ENCODE measurements at places on chromosomes 11 and 22.

- DNase-seq = no peak
Measured at GRCh38 chr22:48488149-48488551, 1339.5 kb downstream of the BRD1 start.

GRCh38 chr11:14184028-14184940, 174.7 kb downstream of the RRAS2 start:
- no peak for DNase-seq

DNA sequence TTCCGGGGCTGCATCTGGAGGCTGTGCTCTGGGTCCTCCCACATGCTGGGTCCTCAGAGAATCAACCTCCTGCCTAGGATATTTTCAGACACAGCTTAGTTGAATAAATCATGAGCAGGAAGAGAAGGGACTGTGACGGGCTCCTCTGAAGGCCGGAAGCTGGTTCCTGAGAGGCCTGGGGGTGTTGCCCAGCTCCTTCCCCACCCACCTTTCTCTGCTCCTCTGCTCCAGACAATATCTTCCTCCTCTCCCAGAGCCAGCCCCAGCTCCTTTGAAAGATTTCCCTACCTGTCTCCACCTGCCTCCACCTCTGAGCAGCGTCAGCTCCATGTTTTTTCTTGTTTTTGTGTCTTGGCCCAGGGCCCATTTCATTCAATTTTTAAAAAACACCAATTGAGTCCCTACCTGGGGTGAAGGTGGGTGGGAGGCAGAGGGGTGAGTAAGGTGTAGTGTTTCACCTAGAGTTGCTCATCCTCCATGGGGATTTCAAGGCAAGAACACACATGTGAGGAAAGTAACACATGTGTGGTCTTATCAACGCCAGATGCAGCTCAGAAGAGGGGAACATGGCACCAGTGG, 24.8 kb upstream of the THY1 start:
- no peak for DNase-seq

- no peak for DNase-seq
Measured at GRCh38 chr11:94803491-94803890, 35.3 kb downstream of the AMOTL1 start.

GRCh38 chr22:19429950-19430889, 1.3 kb downstream of the HIRA start:
- peak; percentile 49 for DNase-seq

GRCh38 chr22:31241200-31241599, 29.1 kb downstream of the LIMK2 start:
- no peak for DNase-seq

DNA sequence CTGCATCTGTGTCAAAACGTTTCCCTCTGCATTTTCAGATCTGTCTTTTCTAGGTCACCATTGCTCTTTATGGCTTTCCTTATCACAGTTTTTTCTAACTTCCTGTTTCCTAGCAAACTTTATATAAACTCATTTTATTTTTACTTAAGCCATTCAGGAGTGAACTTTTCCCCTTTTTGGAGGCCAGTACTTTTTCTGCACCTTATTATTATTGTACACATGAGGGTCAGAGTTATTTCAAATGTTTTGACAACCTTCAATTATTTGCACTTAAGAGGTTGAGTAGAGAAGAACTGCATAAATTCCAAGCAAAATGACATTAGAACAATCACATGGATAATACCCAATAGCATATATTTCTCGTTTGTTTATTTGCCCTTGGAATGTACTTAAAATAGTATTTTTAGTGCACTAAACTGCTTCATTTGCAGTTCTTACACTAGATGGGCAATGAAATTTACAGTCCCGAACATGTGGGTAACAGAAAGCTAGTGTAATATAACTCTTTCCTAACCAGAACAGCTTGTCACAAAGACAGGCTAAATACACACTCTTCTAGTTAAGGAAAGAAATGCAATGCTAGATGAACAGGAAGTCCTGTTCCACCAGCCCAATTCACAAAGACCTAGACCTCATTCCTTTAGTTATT, 79.5 kb downstream of the UBASH3B start:
- DNase-seq = no peak

DNA sequence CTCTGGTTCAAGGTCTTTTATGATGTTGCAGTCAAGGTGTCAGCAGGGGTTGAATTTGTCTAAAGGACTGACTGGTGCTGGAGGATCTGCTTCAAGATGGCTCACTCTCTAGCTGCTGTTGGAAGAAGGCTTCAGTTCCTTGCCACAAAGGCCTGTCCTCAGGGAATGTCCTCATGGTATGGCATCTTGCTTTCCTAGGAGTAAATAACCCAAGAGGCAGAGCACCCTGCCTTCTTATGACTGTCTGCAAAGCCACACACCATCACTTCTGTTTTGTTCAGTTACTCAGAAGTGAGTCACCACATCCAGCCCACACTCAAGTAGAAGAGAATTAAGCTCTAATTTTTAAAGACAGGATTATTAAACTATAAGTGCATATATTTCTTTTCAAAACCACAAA, 45.2 kb downstream of the PLAAT5 start:
- DNase-seq = no peak

DNA sequence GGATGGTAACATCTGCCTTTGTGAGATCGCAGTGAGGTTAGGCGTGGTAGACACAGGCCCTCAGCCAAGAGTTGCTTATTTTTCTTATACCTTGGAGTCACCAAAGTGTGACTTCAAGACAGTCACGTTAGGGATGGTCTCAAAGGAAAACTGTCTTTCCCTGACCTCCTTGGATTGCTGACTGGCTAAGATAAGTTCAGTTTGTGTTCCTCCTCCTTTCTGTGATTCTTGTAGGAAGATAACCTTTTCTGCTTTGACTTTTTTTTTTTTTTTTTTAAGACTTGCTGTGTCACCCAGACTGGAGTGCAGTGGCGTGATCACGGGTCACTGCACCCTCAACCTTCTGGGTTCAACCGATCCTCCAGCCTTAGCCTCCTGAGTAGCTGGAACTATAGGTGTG, 23.1 kb downstream of the TAB1 start:
- no peak for DNase-seq

DNA sequence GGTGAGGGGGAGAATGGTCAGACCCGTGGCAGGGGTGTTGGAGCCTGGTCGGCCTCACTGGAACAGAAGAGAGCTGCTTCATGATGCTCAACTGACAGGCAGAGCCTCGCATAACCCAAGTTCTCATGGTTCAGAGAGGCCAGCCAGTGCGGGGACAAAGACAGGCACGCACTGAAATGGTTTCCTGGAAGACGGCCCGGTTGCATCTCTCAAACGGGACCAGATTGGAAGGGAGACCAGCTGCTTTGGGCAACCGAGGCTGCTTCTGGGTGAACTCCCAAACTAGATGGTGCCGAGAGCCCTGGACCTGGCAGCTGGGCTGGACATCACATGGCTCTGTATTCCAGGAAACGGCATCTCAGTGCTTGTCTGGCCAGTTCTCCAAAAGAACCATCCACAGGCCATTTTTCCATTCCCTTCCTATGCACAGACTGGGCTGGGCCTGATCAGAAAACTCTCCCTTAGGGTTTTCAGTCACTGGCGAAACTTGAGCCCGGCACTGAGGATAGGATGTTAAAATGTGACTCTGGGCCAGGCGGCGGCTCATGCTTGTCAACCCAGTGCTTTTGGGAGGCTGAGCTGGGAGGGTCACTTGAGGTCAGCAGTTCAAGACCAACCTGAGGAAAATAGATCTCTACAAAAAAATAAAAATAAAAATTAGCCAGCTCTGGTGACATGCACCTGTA, 80.1 kb upstream of the PRODH start:
- no peak for DNase-seq

GRCh38 chr11:25777343-25777742, 554.6 kb upstream of the ANO3 start:
- DNase-seq = no peak

GRCh38 chr22:39243439-39244135, 1.2 kb downstream of the PDGFB start:
- no peak for DNase-seq

DNA sequence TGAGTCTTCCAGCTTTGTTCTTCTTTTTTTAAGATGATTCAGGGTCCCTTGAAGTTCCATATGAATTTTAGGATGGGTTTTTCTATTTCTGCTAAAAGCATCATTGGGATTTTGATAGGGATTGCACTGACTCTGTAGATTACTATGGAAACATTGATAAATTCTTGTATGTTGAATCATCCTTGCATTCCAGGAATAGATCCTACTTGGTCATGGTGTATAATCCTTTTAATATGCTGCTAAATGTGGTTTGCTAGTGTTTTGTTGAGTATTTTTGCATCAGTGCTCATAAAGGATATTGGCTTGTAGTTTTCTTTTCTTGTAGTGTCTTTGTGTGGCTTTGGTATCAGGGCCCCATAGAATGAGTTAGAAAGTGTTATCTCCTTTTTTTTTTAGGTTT, 34.9 kb upstream of the PHOX2A start:
- DNase-seq = no peak

- DNase-seq = no peak
Measured at GRCh38 chr11:126599217-126599897, 243.9 kb downstream of the ST3GAL4 start.

DNA sequence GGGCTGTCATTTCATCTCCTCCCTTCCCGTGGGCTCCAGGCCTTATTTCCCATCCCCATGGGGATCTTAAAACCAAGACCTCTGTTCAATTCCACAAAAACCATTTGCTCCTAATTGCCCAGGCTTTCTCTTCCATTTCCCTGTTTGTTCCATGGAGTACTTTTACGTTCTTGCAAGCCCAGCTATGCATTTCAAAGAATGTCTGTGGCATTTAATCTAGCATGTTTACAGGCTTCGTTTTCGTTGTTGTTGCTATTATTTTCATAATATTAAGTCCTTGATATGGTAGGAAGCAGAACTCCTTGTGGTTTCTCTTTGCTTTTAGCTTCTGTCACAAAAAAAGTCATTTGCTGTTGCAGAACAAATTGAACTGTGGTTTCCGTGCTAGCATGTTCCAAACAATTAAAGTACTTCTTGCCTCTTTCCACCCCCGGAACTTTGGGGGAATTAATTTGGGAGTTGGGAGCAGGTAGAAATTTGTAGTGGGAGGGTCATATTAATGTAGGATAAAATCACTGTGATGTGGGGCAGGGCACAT, 68.1 kb upstream of the SLC22A12 start:
- no peak for DNase-seq

- no peak for DNase-seq
Measured at GRCh38 chr11:10568486-10568941, at the start of gene LYVE1. Gene LYVE1 (minus strand): TSS chr11:10568665. CDS start chr11:10568532, 133 bp downstream.

DNA sequence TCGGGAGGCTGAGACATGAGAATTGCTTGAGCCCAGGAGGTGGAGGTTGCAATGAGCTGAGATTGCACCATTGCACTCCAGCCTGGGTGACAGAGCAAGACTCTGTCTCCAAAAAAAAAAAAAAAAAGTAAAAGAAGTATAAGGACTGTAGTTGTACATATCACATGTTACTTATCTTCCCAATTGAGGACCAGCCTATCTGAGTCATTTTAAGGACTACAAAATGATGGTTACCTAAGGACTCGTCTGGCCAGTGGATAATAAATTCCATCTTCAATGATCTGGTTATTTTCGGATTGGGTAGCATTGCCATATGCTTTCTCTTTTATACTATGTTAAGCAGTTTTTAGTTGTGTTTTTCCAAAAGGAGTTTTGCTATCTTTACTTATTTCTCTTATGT, 55.3 kb downstream of the PPFIA1 start:
- DNase-seq = no peak

GRCh38 chr11:14342906-14343305, 16.1 kb downstream of the RRAS2 start:
- DNase-seq = no peak

GRCh38 chr11:88318017-88318416, 19.5 kb downstream of the CTSC start:
- no peak for DNase-seq

Data from CD4-positive, alpha-beta T cell treated with Interleukin-1 beta for 1 hour (primary cell).